ENCODE measurements at places on chromosomes 6 and 20. TPM values are rescaled to one million over a fixed set of nuclear protein-coding genes. Genes with fewer than 3 reads are reported as not detected.

Gene ARMC12
- 0.33 TPM for total RNA-seq

Gene LRRN4
- total RNA-seq = not detected

Gene ABHD12
- total RNA-seq = 91.6 TPM

Gene C6orf163
- total RNA-seq = 0.14 TPM

Gene VGLL2
- total RNA-seq = not detected

Gene PRRT1
- total RNA-seq = 5.0 TPM

Gene BPI
- not detected for total RNA-seq

Gene SEC23B
- total RNA-seq = 50.8 TPM

Gene NKX2-2
- total RNA-seq = not detected

Gene SMIM8
- 4.2 TPM for total RNA-seq

Gene SIRPG
- not detected for total RNA-seq

Gene RARS2
- 53.9 TPM for total RNA-seq

Gene GUCA1A
- total RNA-seq = not detected

DNA sequence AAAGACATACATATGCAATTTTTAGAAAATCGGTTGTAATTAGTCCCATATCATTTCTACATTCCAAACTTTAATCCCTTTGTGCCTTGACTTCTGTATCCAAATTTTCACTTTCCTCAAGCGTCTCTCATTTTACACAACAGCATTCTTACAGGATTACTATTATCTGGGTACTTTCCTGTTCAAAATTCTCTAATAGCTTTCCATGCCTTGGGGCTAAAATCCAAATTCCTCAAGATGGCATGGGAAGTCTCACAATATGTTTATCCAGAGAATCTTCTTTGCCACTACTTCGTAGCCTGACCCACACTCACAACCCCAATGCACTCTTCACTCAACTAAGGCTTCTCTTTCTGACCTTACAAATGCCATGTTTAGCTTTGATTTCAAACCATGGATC lies 125.0 kb downstream of the TBX18 start:
- H3K4me3 ChIP-seq = no peak overlapping the region
- H3K36me3 ChIP-seq = peaks cover 10% of the 10 kb centered on the region
- DNase-seq = peak; percentile 42
- H3K4me1 ChIP-seq = peaks cover 64% of the 10 kb centered on the region

- H3K4me3 ChIP-seq = no peak overlapping the region
- no peak overlapping the region for H3K27ac ChIP-seq
- H3K27me3 ChIP-seq = peaks cover 3% of the 10 kb centered on the region
- no peak for DNase-seq
Observed at GRCh38 chr6:135195522-135195921, 14.4 kb downstream of the MYB start.

- H3K4me1 ChIP-seq = no peaks in the 10 kb centered on the region
- H3K27me3 ChIP-seq = no peaks in the 10 kb centered on the region
- no peaks in the 10 kb centered on the region for H3K36me3 ChIP-seq
- no peak overlapping the region for H3K27ac ChIP-seq
Observed at GRCh38 chr6:2141644-2142290, 103.6 kb downstream of the GMDS start.

- peaks cover 9% of the 10 kb centered on the region for H3K27me3 ChIP-seq
- H3K36me3 ChIP-seq = no peaks in the 10 kb centered on the region
- no peak overlapping the region for H3K4me3 ChIP-seq
- DNase-seq = no peak
Observed at GRCh38 chr6:136351518-136352110, 62.0 kb upstream of the BCLAF1 start.

DNA sequence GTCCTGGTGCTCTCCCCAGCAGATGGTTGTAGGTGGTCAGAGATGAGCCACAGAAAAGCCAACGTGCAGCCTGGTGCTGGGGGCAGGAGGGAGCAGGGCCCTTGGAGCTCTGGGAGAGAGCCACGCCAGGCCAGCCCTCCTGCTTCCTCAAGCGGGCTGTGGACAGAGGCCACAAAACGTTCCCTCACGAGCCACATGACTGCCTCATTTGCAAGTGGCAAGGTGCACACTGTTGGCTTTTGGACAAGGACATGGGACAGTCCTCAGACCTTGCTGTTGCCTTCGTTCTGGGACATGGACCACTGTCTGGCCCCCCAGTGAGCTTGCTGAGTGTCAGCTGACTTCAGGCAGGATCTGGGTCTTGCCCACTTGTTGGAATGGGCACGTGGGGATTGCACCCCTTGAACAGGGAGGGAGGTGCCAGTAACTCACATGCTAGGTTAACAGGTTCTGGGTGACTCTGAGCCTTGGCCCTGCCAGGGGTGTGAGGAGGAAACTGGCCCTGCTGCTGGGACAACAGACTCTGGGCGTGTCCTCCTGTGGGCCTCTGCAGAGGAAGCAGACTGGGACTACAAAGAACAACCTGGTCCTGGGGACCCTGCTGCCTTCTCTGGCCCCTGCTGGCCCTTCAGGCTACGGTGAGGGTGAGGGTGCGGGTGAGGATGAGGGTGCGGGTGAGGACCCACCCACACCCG lies 2.6 kb downstream of the SLCO4A1 start:
- no peak overlapping the region for H3K27ac ChIP-seq
- no peak for DNase-seq
- H3K4me3 ChIP-seq = no peak overlapping the region
- no peaks in the 10 kb centered on the region for H3K4me1 ChIP-seq
- H3K27me3 ChIP-seq = no peaks in the 10 kb centered on the region
- no peaks in the 10 kb centered on the region for H3K36me3 ChIP-seq

DNA sequence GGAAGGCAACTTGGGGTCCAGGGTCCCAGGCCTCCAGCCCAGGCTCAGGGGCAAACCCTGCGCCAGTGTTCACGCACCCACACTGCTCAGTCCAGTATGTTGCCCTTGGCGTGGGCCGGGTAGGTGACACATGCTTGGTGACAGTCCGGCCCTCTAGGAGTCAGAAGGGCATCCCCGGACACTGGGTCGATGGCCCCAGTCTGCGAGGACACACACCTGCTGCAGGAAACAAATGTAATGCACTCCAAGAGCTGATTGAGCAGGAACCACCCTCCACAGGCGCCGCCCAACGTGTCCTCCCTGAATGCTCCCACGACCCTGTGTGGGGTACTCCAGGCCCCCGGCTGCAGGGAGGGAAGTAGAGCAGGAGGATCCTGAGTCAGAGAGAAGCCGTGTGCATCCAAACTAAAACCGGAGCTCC lies 160.7 kb downstream of the DLL1 start:
- no peaks in the 10 kb centered on the region for H3K27me3 ChIP-seq
- no peaks in the 10 kb centered on the region for H3K4me1 ChIP-seq
- peaks cover 2% of the 10 kb centered on the region for H3K36me3 ChIP-seq
- no peak for DNase-seq
- no peak overlapping the region for H3K4me3 ChIP-seq

- no peak overlapping the region for H3K4me3 ChIP-seq
- no peak overlapping the region for H3K27ac ChIP-seq
- peaks cover 15% of the 10 kb centered on the region for H3K4me1 ChIP-seq
- H3K36me3 ChIP-seq = peaks cover 37% of the 10 kb centered on the region
- no peak for DNase-seq
Observed at GRCh38 chr6:3019065-3019464, 19.4 kb downstream of the NQO2 start.

- no peaks in the 10 kb centered on the region for H3K4me1 ChIP-seq
- H3K36me3 ChIP-seq = no peaks in the 10 kb centered on the region
- no peak overlapping the region for H3K27ac ChIP-seq
- H3K4me3 ChIP-seq = no peak overlapping the region
- no peak for DNase-seq
Observed at GRCh38 chr6:527989-528673, 128.8 kb downstream of the HUS1B start.
